Activated CD4-positive, alpha-beta T cell treated with anti-CD3 and anti-CD28 coated beads for 36 hours (primary cell): ENCODE measurements at places on chromosomes 6 and 20.

DNA sequence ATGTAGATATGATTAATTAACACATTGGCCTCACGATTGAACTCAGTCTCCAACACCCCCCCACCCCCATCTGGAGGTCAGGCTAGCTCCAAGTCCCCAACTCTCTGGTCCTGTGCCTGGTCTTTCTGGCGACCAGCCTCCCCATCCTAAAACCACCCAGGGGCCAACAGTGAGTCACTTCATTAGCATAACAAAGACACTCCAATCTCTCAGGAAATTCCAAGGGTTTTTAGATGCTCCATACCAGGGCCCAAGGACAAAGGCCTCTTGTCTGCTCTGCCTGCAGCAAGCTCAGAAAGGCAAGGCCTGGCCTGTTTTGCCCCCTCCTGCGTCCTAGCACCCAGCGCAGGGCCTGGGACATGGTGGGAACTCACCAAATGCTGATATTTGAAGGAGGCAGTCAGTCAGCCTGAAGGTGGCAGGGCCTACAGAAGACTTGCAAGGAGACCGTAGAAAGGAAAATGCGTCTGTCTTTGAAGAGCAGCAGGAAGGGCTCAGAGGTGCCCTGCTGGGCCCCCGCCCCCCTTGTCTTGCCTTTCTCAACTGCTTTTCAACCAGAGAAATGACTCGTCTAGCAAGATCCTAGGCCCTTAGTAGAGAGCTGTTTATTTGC lies 184.7 kb downstream of the CDH4 start:
- DNase-seq = no peak

- no peak for DNase-seq
These were observed 21.7 kb downstream of the YTHDF1 start for GRCh38 chr20:63194007-63194796.

GRCh38 chr6:34585512-34586061 lies 29.5 kb upstream of the SPDEF start:
- DNase-seq = no peak

GRCh38 chr20:33423141-33423834 lies 20.3 kb downstream of the SNTA1 start:
- no peak for DNase-seq
